CD8-positive, alpha-beta T cell (primary cell): ENCODE measurements at places on chromosomes 2 and 18.

GRCh38 chr18:7626922-7627440, 59.9 kb downstream of the PTPRM start:
- no peak for DNase-seq

GRCh38 chr2:30456106-30456505, 9.1 kb downstream of the LCLAT1 start:
- no peak for DNase-seq

DNA sequence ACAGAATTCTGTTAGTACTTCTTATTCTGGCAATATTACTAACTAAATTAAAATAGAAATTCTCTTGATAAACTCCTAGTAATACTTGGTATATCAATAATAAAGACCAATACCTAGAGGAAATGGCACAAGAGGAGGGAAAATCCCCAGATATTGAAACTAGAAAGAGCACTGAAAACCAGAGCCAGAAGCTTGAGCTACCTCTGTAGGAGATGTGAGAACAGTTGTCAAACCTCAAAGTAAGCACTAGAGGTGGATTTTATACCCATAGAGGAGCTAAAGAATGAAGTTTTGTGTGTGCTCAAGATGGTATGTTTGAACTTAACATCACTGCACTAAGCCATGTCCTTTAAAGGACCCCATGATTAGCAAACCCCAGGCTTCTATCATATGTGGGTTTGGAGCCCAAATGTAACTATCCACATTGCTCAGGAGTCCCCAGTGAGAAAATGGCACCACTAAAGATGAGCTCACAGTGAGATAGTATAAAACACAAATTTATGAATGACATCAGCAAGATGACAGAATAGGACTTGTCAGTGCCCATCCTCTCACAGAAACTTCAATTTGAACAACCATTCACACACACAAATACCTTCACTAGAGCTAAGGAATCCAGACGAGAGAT, 122.1 kb downstream of the PKP4 start:
- DNase-seq: no peak

GRCh38 chr18:21000667-21001066, 110.9 kb downstream of the ROCK1 start:
- DNase-seq: no peak

DNA sequence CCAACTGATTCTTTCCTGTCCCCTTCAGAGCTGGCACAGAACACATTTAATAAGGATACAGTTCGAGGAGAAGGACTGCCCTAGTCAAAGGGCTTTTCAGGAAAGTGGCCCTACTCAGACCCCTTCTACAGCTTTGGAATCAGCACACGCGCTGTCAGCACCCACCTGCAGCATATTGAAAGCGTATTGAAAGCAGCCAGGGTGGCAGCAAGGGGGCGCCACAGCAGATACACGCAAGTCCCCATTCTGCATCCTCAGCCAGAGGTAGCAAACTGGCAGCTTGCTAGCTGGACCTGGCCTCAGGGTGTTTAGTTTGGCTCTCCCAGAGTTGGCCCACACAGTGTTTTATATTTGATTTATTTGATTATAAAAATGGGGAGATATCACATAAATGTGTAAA, 101.0 kb upstream of the NT5C1B start:
- no peak for DNase-seq
